ENCODE measurements at places on chromosomes 6 and 20. TPM values are rescaled to one million over a fixed set of nuclear protein-coding genes. Genes with fewer than 3 reads are reported as not detected.

The KIF13A gene
- total RNA-seq, result 35.7 TPM

The PTGIS gene
- 0.14 TPM for total RNA-seq

The HAO1 gene
- total RNA-seq, result not detected

The VSTM2L gene
- total RNA-seq, result 0.22 TPM

The ALDH8A1 gene
- 0.72 TPM for total RNA-seq

The TREM2 gene
- not detected for total RNA-seq

The GNAS-AS1 gene
- 1.0 TPM for total RNA-seq

The DPPA5 gene
- not detected for total RNA-seq

The EBF4 gene
- total RNA-seq, result 1.1 TPM

The SEL1L2 gene
- total RNA-seq, result not detected

The SLC17A2 gene
- total RNA-seq, result not detected

The C6orf52 gene
- total RNA-seq, result not detected

The DDAH2 gene
- 45.7 TPM for total RNA-seq

The C20orf204 gene
- 0.88 TPM for total RNA-seq

The TPD52L1 gene
- 1.3 TPM for total RNA-seq

The LPIN3 gene
- total RNA-seq, result 7.7 TPM

The C20orf173 gene
- total RNA-seq, result not detected

The C20orf202 gene
- not detected for total RNA-seq

The BPIFA1 gene
- total RNA-seq, result not detected

The PDE7B gene
- 20.2 TPM for total RNA-seq

The FHL5 gene
- total RNA-seq, result not detected

The IMPG1 gene
- not detected for total RNA-seq

The TDP2 gene
- 17.7 TPM for total RNA-seq

The TTLL9 gene
- total RNA-seq, result not detected

All from placental pericyte (primary cell).